ENCODE measurements at places on chromosomes 2 and 18.

GRCh38 chr2:234592541-234592940, 95.7 kb upstream of the ARL4C start:
- peaks cover 9% of the 10 kb centered on the region for H3K27me3 ChIP-seq
- no peaks in the 10 kb centered on the region for H3K36me3 ChIP-seq
- H3K4me1 ChIP-seq, result no peaks in the 10 kb centered on the region
- H3K4me3 ChIP-seq, result no peak overlapping the region

- no peak overlapping the region for H3K27ac ChIP-seq
- DNase-seq, result peak; percentile 34
- H3K27me3 ChIP-seq, result peaks cover 7% of the 10 kb centered on the region
- H3K4me1 ChIP-seq, result no peaks in the 10 kb centered on the region
- no peaks in the 10 kb centered on the region for H3K36me3 ChIP-seq
Observed at GRCh38 chr2:172710584-172711047, 25.0 kb upstream of the RAPGEF4 start.

GRCh38 chr2:101766871-101767739, 69.6 kb downstream of the MAP4K4 start:
- no peak overlapping the region for H3K4me3 ChIP-seq
- H3K27me3 ChIP-seq, result no peaks in the 10 kb centered on the region
- no peaks in the 10 kb centered on the region for H3K36me3 ChIP-seq
- H3K4me1 ChIP-seq, result peaks cover 89% of the 10 kb centered on the region
- peak overlapping the region; percentile 46 for H3K27ac ChIP-seq

DNA sequence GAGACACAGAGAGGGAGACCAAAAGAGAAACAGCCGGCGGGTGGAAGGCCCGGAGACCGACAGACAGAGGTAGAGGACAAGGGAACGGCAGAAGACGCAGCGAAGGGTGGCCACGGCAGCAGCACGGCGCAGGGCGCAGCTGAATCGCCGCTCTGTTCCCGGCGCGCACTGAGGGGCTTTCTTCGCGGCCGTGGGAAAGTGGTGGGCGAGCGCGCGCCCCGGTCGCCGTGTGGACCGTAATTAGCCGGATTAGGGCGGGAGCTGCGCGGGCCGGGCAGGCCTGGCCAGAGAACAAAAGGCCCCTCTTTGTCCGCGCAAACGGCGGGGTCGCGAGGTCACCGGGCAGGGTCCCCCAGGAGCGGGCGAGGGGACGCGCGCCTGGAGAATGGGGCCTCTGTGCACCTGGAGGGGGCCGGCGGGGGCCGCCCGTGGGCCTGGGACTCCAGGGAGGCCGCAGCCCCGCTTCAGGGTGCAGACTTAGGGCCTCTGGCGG, 158.3 kb downstream of the ZFP36L2 start:
- no peaks in the 10 kb centered on the region for H3K27me3 ChIP-seq
- H3K4me1 ChIP-seq, result no peaks in the 10 kb centered on the region
- no peak for DNase-seq
- H3K4me3 ChIP-seq, result no peak overlapping the region
- no peak overlapping the region for H3K27ac ChIP-seq
- H3K36me3 ChIP-seq, result peaks cover 2% of the 10 kb centered on the region

GRCh38 chr2:60621688-60622429, 68.4 kb upstream of the BCL11A start:
- H3K4me3 ChIP-seq, result no peak overlapping the region
- no peaks in the 10 kb centered on the region for H3K4me1 ChIP-seq
- H3K27me3 ChIP-seq, result peaks cover 10% of the 10 kb centered on the region
- no peak for DNase-seq
- H3K36me3 ChIP-seq, result no peaks in the 10 kb centered on the region

- H3K36me3 ChIP-seq, result no peaks in the 10 kb centered on the region
- no peaks in the 10 kb centered on the region for H3K27me3 ChIP-seq
- H3K27ac ChIP-seq, result no peak overlapping the region
- H3K4me3 ChIP-seq, result no peak overlapping the region
- H3K4me1 ChIP-seq, result peaks cover 27% of the 10 kb centered on the region
Observed at GRCh38 chr2:31212659-31213600, 4.4 kb downstream of the CAPN14 start.

- H3K4me3 ChIP-seq, result no peak overlapping the region
- no peak overlapping the region for H3K27ac ChIP-seq
- H3K4me1 ChIP-seq, result no peaks in the 10 kb centered on the region
- H3K27me3 ChIP-seq, result no peaks in the 10 kb centered on the region
Observed at GRCh38 chr2:2851806-2852777, 521.0 kb upstream of the MYT1L start.

- H3K27me3 ChIP-seq, result peaks cover 64% of the 10 kb centered on the region
- DNase-seq, result no peak
- peaks cover 4% of the 10 kb centered on the region for H3K4me1 ChIP-seq
- H3K27ac ChIP-seq, result no peak overlapping the region
- H3K36me3 ChIP-seq, result peaks cover 9% of the 10 kb centered on the region
Observed at GRCh38 chr2:100320547-100321178, 1.6 kb downstream of the LONRF2 start.

DNA sequence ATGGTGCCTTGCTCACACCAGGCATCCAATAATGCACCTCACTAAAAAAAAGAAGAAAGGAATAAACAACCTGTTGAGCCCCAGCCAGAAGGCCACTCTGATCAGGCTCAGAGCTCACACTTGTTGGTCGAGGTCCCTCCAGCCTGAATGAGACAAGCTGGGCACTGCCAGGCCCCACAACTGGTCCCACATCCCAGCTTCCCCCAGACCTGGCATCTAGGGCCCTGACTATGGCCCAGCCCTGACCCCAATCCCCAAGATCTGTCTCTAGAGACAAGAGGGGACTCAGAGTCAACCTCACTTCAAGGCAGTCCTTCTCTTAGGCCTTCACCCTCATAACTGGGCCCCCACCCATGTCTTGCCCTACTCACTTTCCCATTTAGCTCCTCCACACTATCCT, 22.4 kb downstream of the TEX51 start:
- DNase-seq, result no peak
- no peak overlapping the region for H3K27ac ChIP-seq
- H3K36me3 ChIP-seq, result no peaks in the 10 kb centered on the region

- DNase-seq, result no peak
- H3K27ac ChIP-seq, result no peak overlapping the region
- peaks cover 18% of the 10 kb centered on the region for H3K27me3 ChIP-seq
- no peak overlapping the region for H3K4me3 ChIP-seq
Observed at GRCh38 chr18:36295214-36295613, 2.3 kb upstream of the FHOD3 start.

DNA sequence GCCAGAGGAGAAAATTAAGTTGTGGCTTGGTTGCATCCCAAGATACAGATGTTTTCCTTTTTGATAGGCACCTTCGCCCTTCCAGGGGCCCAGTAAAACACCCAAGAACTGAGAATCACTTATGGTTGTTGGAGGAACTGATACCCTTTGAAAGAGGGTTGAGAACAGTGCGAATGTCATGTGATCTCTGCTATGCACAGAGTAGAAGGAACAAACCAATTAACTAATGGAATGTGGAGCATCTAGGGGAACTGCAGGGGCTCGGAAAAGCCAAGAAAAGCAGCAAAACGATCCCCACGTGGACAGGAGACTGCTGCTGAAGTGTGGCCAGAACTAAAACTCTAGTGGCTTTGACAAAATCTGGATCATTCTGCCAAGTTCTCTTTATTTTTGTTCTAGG, 58.8 kb downstream of the APOB start:
- H3K36me3 ChIP-seq, result no peaks in the 10 kb centered on the region
- H3K4me3 ChIP-seq, result no peak overlapping the region
- no peak overlapping the region for H3K27ac ChIP-seq

DNA sequence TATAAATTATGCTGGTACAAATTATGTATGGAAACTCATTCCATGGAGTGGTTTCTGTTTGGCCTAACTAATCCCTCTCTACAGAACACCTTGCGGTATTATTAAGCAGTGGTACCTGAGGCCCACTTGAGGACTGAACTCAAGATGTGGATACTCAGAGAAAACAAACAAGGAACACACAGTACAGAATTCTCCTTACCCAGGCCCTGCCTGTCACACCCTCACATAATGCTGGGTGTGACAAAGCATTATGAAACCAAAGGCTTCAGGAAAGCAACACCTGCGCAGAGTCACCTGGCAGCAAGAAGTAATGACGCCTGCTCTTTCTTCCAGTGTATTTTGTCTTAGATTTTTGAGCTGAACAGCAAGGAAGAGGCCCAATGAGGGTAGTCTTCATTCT, 264.7 kb downstream of the PAX3 start:
- no peaks in the 10 kb centered on the region for H3K27me3 ChIP-seq
- H3K36me3 ChIP-seq, result no peaks in the 10 kb centered on the region
- H3K4me3 ChIP-seq, result no peak overlapping the region
- H3K27ac ChIP-seq, result no peak overlapping the region
- H3K4me1 ChIP-seq, result no peaks in the 10 kb centered on the region

DNA sequence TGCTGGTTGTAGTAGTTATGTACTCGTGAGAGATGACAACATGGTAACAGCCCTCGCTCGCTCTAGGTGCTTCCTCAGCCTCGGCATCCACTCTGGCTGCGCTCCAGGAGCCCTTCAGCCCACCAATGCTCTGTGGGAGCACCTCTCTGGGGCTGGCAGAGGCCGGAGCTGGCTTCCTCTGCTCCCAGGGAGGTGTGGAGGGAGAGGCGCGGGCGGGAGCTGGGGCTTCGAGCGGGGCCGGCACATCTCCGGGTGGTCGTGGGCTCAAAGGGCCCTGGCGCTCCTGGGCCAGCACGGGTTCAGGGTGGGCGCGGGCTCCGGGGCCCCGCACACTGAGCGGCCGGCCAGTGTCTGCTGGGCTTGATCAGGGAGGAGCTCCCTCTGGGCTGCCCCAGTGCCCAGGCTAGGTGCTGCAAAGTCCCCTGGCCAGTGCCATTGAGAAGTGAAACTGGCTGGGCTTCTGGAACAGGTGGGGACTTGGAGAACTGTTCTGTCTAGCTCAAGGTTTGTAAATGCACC, 1012.1 kb downstream of the CNTNAP5 start:
- no peaks in the 10 kb centered on the region for H3K36me3 ChIP-seq
- H3K27me3 ChIP-seq, result no peaks in the 10 kb centered on the region
- no peak overlapping the region for H3K27ac ChIP-seq
- no peak for DNase-seq

GRCh38 chr2:201059961-201060755, 11.3 kb downstream of the HYCC2 start:
- H3K36me3 ChIP-seq, result peaks cover 23% of the 10 kb centered on the region
- no peak for DNase-seq
- no peak overlapping the region for H3K27ac ChIP-seq
- H3K4me1 ChIP-seq, result peaks cover 47% of the 10 kb centered on the region

DNA sequence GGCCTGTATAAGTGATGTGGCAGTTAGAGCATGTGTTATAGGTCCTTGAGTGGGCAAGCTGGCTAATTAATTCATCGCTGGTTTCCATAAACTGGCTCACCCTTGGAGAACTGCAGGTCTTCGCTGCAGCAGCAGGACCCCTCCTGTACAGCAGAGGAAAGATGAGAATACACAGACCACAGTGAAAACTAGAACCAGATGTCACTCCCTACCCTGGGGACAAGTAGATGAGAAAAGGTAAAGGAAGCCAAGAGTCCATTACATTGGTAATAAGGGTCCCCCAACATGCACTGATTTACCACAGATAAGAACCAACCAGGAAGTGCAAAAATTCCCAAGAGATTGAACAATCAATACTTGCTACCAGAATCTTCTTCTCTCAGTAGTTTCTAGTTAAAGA, 415.6 kb upstream of the LYPD1 start:
- H3K27ac ChIP-seq, result no peak overlapping the region
- no peak for DNase-seq
- H3K27me3 ChIP-seq, result no peaks in the 10 kb centered on the region
- no peaks in the 10 kb centered on the region for H3K36me3 ChIP-seq
- no peaks in the 10 kb centered on the region for H3K4me1 ChIP-seq

DNA sequence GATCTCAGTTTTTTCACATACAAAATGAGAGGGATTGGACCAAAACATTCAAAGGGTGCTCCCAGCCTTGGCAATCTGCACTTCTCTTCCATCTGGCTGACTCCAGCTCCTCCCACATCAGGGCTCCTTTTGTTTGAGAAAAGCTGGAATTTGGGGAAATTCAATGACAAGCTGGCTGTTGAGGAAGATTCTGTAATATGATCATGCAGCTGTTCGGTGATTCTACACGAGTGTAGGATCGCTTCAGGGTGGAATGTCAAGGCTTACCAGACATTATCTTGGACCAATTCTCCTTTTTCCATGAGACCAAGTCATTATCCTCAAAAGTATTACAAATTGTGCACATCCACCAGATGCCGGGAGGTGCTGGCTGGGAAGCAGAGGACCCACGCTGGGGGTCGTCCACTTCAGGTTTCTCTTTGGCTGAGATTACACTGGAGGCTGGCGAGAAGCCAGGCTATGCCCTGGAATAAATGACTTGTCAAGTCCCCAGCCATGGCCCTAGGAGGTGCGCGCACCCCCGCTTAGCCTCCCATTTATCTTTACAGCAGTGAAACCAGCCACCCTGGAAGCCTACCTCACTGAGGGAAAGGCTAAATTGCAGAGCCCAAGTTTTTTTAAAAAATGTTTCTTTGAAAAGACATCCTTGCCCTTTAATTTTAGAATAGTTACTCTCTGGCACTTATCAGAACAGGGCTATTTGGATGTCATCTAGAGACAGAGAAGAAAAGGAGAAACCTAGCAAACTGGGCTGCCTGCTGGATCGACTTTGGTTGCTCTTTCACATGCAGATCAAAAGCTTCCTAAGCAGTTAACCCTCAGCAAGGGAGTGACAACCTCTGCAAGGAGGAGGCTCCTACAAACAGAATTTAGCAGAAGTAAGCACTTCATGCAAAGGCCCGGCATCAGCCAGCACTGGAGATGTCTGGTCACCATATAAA, 42.5 kb upstream of the LCLAT1 start:
- no peak overlapping the region for H3K27ac ChIP-seq
- peaks cover 28% of the 10 kb centered on the region for H3K4me1 ChIP-seq
- no peak overlapping the region for H3K4me3 ChIP-seq
- H3K36me3 ChIP-seq, result no peaks in the 10 kb centered on the region
- no peaks in the 10 kb centered on the region for H3K27me3 ChIP-seq

GRCh38 chr2:109285244-109285651, 156.2 kb downstream of the SH3RF3 start:
- no peak overlapping the region for H3K27ac ChIP-seq
- no peaks in the 10 kb centered on the region for H3K27me3 ChIP-seq

- H3K36me3 ChIP-seq, result no peaks in the 10 kb centered on the region
- no peak for DNase-seq
- no peak overlapping the region for H3K27ac ChIP-seq
- H3K4me1 ChIP-seq, result peaks cover 23% of the 10 kb centered on the region
Observed at GRCh38 chr2:105959357-105959756, 214.6 kb downstream of the NCK2 start.

- no peaks in the 10 kb centered on the region for H3K27me3 ChIP-seq
- peaks cover 7% of the 10 kb centered on the region for H3K4me1 ChIP-seq
- peaks cover 17% of the 10 kb centered on the region for H3K36me3 ChIP-seq
- no peak overlapping the region for H3K27ac ChIP-seq
- DNase-seq, result no peak
Observed at GRCh38 chr18:36179562-36180355, 7.5 kb upstream of the MOCOS start.

- H3K4me3 ChIP-seq, result no peak overlapping the region
- peaks cover 46% of the 10 kb centered on the region for H3K36me3 ChIP-seq
- H3K27ac ChIP-seq, result no peak overlapping the region
- DNase-seq, result no peak
Observed at GRCh38 chr2:85378257-85378656, 23.7 kb downstream of the ELMOD3 start.

DNA sequence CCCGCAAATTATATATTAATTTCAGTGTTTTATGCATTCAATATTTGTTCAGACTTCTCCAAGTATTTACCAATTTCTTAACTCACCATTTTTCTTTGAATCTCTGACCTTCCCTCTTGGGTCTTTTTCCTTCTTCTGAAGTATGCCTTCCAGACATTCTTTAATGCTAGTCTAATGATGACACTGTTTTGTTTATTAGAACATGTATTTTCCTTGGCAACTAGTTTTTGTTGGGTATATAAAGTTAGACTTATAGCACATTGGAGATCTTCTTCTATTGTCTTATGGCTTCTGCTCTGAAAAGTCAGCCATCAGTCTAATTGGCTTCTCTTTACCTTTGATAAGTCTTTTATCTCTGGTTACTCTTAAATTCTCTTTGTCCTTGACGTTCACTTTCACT, 423.2 kb upstream of the NRP2 start:
- H3K27ac ChIP-seq, result no peak overlapping the region
- no peak for DNase-seq
- no peaks in the 10 kb centered on the region for H3K27me3 ChIP-seq
- H3K4me3 ChIP-seq, result no peak overlapping the region
- H3K4me1 ChIP-seq, result no peaks in the 10 kb centered on the region

All from activated naive CD8-positive, alpha-beta T cell treated with anti-CD3 and anti-CD28 coated beads, Interleukin-2, amount 50 U/mL, for 24 hours (primary cell).